NCI-H2029 treated with DMSO at 0.1 percent for 48 hours (cell line): ENCODE measurements at places on chromosomes 4 and X.
A peak's percentile ranks its signal among the peaks of the same experiment; 100 is the strongest.

GRCh38 chrX:10722851-10723250 is 102.5 kb upstream of the MID1 start:
- peak; percentile 1 for DNase-seq

DNA sequence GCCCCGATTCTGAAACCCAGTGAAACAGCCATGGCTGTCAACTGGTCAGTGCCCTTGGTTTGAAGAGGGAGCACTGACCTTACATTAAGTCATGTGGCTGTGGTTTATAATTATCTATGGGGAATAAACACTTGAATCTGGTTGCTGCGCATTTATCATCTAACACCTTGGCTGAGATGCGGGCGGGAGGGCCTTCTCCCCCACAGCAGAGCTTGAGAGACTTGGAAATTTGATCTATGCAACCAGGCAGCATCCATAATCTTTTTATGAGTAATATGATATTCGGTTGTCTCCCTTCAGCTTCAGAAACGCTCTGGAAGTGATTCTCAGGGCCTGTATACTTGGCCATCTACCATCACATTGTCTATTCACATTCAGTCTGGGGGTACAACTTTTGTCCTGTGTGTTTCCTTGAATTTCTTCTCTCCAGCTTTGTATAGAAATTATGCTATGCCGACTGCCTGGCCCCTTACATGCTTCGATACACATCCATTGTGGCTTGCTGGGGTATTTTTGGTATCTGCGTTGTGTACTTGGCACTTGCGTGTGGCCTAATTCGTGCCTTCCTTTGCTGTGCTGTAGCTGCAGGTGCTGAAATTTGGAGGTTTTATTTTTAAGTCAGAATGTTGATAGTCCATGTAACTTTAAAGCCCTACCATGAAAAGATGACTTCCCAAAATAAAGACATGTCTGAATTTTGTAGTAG is 321.6 kb downstream of the ARHGAP10 start:
- no peak for DNase-seq

DNA sequence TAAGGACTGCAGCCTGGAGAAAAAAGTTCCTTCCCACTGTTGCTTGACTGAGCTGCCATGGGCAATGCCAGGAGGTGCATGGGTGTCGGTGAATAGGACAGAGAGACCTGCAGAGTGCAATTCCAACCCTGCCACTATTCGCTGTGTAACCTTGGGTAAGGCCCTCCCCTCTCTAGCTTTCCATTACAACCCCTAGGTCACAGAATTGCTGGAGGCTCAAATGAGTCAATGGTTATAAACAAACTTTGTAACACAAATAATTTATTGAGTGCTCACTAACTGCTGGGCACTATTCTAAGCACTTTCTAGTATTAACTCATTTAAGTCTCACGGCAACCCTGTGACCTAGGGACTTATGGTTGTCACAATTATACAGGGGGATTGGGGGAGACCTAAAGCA is 37.8 kb downstream of the PJA1 start:
- no peak for DNase-seq

DNA sequence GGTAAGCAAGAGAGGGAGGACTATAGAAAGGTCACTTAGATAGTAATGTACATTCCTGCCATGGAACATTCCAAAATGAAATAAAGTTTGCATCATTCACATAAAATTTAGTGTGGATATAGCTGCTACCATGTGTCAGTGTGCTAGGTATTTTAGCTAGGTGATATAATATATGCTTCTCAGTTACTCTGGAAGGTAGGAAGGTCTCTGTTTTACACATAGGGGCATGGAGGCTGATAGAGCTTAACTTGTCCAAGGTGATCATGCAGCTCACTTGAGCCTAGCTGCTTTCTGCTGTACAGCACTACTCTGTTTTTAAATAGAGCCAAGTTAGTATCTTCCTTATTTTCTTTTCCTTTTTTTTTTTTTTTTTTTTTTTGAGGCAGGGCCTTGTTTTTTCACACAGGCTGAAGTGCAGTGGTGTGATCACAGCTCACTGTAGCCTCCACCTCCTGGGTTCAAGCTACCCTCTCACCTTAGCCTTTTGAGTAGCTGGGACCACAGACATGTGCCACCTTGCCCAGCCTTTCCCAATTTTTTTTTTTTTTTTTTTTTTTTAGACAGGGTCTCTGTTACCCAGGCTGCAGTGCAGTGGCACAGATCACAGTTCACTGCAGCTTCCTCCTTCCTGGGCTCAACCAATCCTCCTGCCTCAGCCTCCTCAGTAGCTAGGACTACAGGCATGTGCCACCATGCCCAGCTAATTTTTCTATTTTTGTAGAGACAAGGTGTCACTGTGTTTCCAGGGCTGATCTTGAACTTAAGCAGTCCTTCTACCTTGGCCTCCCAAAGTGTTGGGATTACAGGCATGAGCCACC is 10.4 kb downstream of the AFF1 start:
- DNase-seq: no peak

DNA sequence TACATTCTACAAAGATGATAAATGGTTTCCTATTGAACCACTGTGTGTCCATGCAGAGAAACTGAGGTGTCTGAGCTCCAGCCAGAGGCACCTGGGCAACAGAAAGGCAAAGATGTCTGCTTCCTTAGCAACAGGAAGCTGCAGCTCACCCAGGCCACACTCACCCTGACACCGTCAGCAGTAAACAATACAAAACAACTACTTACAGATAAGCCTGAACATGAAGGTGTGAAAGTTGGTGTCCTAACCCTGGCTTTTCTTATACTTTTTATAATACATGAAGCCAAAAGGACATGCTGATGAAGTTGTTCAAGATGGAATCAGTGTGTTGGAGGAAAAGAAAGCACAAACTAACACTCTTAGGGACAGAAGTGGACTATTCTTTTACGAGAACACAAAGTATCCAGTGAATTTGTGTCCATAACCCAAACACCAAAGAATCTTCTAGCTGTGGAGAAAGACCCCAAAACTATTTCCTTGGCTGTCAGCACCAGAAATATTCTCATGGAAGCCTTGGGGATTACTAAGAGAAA is 117.3 kb downstream of the SYNPO2 start:
- DNase-seq: no peak

GRCh38 chrX:129808158-129808828 is 28.5 kb downstream of the SASH3 start:
- DNase-seq: no peak

DNA sequence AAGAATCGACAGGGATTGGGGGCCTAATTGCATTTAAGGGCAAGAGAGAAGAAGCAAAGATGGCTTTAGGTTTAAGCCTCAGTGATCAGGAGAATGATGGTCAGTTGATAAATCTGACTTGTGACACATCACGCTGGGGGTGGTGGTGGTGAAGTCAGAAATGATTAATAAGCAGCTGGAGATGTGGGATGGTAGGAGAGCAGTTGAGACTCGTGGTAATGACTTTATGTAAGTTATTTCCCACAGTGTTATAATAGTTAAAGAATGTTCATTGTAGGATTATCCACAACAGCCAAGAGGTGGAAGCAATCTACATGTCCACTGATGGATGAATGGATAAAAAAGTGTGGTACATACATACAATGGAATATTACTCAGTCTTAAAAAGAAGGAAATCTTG is 178.9 kb upstream of the GPC4 start:
- DNase-seq: no peak

DNA sequence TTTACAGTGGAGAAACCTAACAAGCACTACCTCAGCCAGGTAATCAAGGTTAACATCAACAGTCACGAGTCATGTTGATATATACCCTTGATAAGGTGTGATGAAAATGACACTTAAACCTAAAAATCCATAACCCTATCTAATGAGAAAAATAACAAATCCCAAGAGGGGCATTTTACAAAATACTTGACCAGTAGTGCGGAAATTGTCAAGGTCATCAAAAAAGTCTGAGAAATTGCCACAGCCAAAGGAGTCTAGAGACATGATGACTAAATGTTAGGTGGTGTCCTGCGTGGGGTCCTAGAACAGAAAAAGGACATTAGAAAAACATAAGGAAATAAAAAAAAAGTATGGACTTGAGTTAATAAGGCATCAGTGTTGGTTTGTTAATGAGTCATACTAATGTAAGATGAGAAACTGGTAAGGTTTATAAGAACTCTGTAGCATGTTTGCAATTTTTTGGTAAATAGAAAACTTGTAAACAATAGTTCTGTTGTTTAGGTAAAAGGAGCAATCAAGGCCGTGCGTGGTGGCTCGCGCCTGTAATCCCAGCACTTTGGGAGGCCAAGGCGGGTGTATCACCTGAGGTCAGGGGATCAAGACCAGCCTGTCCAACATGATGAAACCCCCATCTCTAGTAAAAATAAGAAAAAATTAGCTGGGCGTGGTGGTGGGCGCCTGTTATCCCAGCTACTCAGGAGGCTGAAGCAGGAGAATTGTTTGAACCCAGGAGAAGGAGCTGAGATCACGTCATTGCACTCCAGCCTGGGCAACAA is 2.9 kb downstream of the RPL36A start:
- no peak for DNase-seq

- DNase-seq: no peak
Observed at GRCh38 chr4:38993683-38994082, 38.5 kb downstream of the TMEM156 start.

DNA sequence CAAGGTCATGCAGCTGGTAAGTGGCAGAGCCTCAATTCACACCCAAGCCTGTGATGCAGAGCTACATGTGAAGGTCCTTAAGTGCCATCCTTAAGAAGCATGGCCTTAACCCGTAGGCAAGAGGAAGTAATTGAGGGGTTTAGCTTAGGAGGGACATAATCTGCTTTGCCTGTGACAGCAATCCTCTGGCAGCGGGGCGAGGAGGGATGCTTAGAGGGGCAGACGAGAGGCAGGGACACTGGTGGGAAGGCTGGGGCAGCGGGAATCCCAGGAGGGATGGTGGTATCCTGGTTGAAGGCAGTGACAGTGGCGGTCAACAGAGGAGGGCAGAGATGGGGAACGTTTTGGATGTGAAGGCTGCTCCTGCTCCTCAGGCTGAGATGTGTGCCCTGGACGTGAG is 88.1 kb downstream of the EFNB1 start:
- no peak for DNase-seq

DNA sequence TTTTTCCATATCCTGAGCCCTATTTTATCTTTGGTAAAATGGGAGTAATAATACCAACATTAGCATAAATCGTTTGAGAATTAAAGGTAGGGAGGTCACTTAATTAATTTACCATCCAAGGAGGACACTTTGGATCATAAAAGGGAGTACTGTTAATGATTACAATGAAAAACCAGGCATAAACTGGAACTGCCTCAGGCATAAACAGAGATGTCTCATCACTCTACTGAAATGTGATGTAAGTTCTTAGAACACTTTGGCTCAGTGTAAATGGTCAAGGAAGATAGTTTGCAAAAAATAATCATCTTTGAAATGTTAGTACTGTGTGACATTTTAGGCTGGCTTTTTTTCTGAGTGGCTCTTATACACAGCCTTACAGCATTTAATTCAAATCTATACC is 268.7 kb downstream of the SLC39A8 start:
- no peak for DNase-seq

- no peak for DNase-seq
Observed at GRCh38 chr4:180564026-180564425, 1679.2 kb upstream of the TENM3 start.

- DNase-seq: no peak
Observed at GRCh38 chrX:71578253-71579135, at the start of gene GCNA. TSS of gene GCNA (plus strand) at chrX:71578437. CDS start at chrX:71580822, 2,385 bp downstream.

DNA sequence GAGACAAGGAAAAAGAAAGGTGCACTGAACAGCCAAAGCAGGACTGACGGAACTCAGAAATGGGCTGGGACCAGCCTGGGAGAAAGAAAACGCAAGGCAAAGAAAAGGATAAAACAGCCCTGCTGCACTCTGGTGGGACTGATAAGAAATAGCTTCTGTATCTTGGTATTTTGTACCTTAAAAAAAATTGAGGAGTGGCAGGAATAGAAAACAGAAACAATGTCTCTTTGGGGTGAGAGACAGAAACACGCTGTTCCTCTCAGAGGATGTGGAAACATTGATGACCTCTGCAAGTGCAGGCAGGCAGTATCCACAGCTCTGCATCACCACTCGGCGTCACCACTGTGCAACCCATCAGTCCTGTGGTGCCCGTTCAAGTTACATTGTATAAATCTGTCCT is 152.5 kb upstream of the SPRY1 start:
- DNase-seq: no peak
